Body of pancreas (tissue), 4 donors: ENCODE measurements at places on chromosomes 2 and 18.

DNA sequence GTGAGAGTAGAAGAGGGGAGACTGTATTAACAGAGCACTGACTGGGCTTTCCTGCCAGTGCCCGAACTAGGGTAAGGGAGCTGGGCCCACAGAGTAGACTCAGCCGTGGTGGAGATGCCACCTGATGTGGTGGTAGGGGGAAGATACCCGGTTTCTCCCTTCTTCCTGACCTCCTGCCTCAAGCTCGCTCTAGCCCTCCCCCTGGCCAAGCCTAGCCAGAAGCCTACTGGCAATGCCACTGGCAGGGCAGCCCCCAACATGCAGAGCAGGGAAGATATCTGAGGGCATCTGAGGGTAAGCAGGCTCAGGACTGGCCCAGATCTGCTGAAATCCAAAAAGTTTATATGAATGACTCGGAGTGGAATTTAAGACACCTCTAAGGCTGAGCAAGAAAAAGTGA, 162.6 kb upstream of the SMAD2 start:
- no peaks in the 10 kb centered on the region for H3K27me3 ChIP-seq
- no peak for DNase-seq
- H3K4me3 ChIP-seq: no peak overlapping the region
- H3K36me3 ChIP-seq: no peaks in the 10 kb centered on the region
- no peaks in the 10 kb centered on the region for H3K4me1 ChIP-seq

DNA sequence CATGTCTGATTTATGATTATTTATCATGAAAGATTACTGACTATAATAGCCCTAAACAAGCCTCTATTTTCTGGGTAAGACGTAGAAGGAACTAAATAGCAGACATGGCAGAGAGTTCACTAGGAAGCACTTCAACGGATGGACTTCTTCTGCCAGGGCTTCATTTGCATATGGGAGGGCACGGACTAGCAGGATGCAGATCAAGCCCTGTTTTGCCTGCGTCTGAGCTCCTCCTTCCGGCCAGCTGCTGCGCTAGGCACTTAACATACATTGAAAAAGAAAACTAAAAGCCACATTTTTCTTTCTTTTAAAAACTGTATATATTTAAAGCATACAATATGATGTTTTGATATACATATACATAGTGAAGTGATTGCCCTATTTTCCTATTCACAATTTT, 340.0 kb upstream of the MEX3C start:
- peak; percentile 59 for DNase-seq
- no peak overlapping the region for H3K4me3 ChIP-seq
- H3K36me3 ChIP-seq: no peaks in the 10 kb centered on the region
- H3K27me3 ChIP-seq: no peaks in the 10 kb centered on the region
- no peaks in the 10 kb centered on the region for H3K4me1 ChIP-seq
- no peak overlapping the region for H3K27ac ChIP-seq

GRCh38 chr2:235727174-235727573, 233.3 kb downstream of the AGAP1 start:
- H3K4me1 ChIP-seq: peaks cover 24% of the 10 kb centered on the region
- no peak overlapping the region for H3K4me3 ChIP-seq
- no peak overlapping the region for H3K27ac ChIP-seq
- H3K36me3 ChIP-seq: no peaks in the 10 kb centered on the region
- H3K27me3 ChIP-seq: peaks cover 2% of the 10 kb centered on the region

DNA sequence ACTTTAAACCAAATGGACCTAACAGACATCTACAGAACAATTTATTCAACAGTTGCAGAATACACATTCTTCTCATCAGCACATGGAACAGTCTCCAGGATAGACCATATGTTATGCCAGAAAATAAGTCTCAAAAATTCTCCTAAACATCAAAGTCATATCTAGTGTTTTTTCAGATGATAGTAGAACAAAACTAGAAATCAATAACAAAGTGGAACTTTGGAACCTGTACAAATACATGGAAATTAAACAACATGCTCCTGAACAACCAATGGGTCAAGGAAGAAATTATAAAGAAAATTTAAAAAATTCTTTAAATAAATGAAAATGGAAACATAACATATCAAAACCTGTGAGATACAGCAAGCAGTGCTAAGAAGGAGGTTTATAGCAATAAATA, 194.1 kb upstream of the SIX2 start:
- no peaks in the 10 kb centered on the region for H3K36me3 ChIP-seq
- H3K4me3 ChIP-seq: no peak overlapping the region
- H3K27ac ChIP-seq: no peak overlapping the region
- H3K27me3 ChIP-seq: no peaks in the 10 kb centered on the region

- no peaks in the 10 kb centered on the region for H3K36me3 ChIP-seq
- H3K27ac ChIP-seq: no peak overlapping the region
- no peak overlapping the region for H3K4me3 ChIP-seq
- peaks cover 5% of the 10 kb centered on the region for H3K4me1 ChIP-seq
- DNase-seq: no peak
These were observed 13.2 kb downstream of the SERPINE2 start for GRCh38 chr2:224025874-224026273.
